ENCODE measurements at places on chromosomes 12 and 14.

- DNase-seq, result no peak
Measured at GRCh38 chr14:105665247-105665950, 139.0 kb downstream of the TMEM121 start.

- no peak for DNase-seq
Measured at GRCh38 chr12:15757553-15758255, 31.5 kb downstream of the EPS8 start.

DNA sequence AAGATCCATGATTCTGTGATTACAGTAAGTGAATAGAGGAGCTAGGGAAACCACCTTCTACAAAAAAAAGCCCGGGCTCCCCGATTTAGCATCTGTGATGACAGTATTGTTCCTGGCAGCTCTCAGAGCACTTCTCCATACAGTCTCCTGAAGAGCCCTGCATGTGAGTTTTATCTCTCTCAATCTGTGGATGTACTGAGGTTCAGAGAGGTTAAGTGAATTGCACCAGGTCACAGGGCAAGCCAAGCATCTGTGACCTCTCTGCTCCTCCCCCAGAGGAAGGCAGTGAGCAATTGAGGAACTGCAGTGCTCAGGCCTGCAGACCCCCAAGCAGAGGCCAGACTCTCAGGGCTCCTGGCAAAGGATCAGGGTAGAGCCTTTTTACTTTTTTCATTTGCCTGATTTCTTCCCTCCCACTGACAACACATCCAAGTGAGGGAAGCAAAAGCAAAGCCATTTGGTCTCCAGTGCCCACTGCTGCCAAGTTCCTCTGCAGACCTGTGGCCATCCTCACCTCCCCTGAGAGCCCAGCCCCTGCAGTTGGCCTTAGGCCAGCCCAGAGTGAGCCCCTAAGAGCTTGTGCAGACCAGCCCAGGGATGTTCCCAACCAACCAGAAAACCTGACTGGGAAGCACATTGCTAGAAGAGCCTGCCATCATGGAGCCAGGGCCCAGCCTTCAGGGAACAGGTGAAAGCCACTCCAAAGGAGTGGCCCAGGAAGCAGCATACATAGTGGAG, 47.6 kb upstream of the PNMA1 start:
- no peak for DNase-seq

DNA sequence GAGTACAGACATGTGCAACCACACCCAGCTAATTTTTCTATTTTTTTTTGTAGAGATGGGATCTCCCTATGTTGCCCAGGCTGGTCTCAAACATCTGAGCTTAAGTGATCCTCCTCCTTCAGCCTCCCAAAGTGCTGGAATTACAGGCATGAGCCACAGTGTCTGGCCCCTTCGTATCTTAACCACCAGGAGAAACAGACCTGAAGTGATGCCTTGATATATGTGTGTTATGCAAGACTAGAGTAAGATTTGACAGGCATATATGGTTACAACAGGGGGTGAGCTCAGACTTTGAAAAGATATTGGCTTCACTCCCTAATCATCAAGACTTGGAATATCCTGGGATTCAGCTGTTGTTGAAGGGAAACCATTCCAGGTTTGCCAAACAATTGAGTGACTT, 10.7 kb upstream of the GALNT6 start:
- no peak for DNase-seq

DNA sequence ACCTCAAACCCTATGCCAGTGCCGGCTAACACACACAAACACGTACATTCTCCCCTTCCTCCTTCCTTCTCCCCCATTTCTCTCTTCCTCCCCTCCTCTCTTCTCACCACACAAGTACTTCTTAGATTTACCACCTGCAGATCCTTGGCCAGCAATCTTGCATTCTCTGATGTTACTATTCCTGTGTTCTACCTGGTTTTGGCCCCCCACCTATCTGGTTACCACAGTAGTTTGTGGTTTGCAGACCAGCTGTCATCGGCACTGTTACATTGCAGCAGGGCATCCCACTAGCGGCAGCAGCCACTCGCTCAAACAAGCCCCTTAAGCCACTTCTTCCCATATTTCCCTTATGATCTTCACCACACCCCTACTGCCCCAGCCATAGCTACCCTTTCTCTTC, 3.9 kb downstream of the ABHD4 start:
- DNase-seq, result no peak

DNA sequence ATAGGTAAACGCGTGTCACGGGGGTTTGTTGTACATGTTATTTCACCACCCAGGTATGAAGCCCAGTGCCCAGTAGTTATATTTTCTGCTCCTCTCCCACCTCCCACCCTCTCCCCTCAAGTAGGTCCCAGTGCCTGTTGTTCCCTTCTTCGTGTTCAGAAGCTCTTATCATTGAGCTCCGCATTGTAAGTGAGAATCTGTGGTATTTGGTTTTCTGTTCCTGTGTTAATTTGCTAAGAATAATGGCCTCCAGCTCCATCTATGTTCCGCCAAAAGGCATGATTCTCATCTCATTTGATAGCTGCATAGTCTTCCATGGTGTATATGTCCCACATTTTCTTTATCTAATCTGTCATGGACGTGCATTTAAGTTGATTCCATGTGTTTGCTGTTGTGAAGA, 6.9 kb upstream of the GPRC5D start:
- DNase-seq, result no peak

GRCh38 chr14:99562856-99563748, 40.9 kb downstream of the CCDC85C start:
- no peak for DNase-seq

GRCh38 chr12:13211191-13211858, 14.8 kb downstream of the EMP1 start:
- DNase-seq, result no peak

GRCh38 chr14:74221741-74222140, 17.5 kb upstream of the VSX2 start:
- DNase-seq, result no peak

DNA sequence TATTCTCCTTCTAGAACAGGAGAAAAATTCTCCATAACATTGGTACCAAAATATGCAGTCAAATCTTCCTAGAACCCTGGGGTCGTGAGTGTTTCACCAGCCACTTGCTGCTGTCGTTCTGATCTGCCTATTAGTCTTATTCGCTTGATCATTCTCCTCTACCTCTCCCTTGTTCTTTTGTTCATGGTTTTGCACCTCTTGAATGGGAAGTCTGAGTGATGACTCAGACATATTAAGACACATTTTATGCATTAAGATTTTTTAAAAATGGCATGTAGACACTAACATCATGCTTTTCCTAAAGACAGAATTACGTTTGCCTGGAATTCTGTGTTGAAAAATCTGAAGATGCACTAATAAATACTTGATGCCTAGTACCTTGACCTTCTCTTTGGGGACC, 159.2 kb upstream of the LRIG3 start:
- no peak for DNase-seq

DNA sequence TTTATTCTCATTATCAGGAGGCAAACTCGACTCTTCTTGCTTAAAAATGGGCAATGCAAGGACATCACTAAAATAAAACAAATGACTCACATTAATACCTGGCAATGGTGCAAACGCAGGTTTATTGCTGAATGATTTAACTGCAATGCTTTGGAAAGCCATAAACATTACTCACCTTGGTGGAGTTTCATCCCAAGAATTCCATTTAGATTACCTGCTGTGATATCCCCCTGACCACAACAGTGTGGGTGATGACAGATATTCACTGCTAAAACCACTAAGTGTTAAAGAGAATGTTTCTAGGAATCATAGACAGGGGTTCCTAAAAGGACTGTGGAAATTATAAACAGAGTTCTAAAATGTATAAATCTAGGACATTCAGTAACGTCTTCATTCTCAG, 35.3 kb upstream of the CSRNP2 start:
- DNase-seq, result no peak

GRCh38 chr12:9932270-9932669, at the start of gene CLEC2A:
Gene CLEC2A (minus strand): TSS chr12:9932370. CDS start chr12:9932329, 41 bp downstream.
- no peak for DNase-seq

- DNase-seq, result no peak
Measured at GRCh38 chr12:93333828-93334227, 43.9 kb upstream of the NUDT4 start.

DNA sequence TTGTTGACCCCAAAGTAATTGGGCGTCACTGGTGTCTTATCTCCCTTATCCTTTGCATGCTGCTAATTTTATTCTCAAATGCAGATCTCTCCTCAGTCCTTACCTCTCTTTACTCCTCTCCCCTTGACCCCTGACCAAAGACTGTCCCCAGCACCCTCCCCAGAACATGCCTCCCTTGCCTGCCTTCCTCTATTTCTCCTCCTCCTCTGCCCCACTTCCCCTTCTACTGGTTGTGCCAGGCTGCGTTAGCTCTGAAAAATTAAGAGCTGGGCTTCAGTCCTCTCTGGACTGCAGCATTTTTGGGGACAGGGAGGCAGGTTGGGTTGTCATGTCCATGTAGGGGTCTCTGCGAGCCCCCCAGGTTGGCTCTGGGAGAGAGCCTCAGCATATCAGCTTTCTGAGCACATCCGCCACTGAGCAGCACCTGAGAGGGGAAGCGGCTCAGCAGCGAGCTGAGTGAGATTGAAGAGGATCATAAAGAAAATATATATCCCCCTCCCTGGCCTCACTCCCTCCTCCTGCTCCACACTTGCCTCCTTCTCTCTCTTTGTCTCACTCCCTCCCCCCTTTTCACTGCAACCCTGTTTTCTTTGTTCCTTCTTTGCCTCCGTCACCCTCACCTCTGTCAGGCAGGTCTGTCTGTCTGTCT, 6.4 kb upstream of the CISTR start:
- no peak for DNase-seq

- DNase-seq, result peak; percentile 46
Measured at GRCh38 chr12:43835656-43836474, at the start of gene TMEM117. Gene TMEM117 (plus strand): TSS chr12:43836081.

DNA sequence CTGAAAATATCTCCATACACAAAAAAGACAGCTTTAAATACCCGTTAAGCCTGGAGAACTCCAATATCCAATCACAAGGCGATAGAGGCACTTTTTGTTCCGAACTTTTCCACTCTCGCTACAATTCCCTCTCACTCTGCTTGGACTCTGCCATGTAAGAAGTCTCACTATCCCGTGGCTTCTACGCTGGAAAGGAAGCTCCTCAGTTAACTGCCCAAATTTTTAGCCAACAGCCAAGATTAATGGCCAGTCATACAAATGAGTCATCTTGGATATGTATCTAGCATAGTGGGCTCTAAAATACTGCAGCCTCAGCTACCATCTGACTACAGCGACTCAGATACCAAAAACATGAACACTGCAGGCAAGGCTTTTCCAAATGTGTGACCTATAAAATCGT, 45.5 kb upstream of the RERGL start:
- no peak for DNase-seq

DNA sequence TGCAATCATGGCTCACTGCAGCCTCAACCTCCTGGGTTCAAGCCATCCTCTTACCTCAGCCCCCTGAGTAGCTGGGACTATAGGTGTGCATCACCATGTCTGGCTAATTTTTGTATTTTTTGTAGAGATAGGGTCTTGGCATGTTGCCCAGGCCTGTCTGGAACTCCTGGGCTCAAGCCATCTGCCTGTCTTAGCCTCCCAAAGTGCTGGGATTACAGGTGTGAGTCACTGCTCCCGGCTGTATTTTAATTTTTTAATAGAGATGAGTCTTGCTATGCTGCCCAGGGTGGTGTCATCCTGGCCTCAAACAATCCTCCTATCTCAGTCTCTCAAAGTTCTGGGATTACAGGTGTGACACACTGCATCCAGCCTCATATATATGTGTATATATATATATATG, 31.7 kb upstream of the GPRC5A start:
- DNase-seq, result no peak

DNA sequence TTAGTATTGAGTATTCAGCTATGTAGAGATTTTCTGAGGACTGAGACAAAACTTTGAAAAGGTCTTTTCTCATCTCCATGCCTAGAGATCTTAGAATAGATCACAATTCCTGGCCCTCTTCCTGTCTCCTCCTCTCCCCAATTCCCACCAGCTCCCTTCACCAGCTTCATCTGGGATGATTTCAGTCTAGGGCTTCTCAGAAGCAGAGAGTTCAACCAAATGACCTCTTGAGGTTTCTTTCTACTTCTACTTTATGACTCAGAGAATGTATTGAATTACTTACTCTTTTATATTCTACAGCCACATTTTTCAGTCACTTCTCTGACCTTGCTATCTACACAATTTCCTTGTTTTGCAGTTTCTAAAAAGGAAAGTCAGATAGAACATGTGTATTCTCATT, 19.4 kb upstream of the SNX6 start:
- DNase-seq, result no peak

DNA sequence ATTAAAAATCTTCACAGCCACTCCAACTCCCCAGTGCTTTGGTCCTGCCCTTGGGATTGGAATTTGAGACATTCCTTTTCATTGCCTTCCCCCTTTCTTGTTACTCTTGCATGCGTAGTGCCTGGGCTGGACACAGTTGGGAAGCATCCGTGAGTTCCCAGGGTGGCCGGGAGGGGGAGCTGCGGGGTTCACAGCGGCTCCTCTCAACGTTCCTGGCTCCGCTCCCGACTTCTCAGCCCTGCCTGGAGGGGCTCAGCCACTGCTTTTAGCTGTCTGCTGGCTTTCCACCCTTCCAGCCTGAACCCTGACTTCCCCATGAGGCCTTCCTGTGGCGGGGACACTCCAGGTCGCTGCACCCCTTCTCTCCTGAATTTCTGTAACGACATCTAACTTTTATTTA, 3.2 kb downstream of the TEX52 start:
- no peak for DNase-seq

- DNase-seq, result no peak
Measured at GRCh38 chr12:130708648-130709047, 7.5 kb downstream of the RIMBP2 start.

DNA sequence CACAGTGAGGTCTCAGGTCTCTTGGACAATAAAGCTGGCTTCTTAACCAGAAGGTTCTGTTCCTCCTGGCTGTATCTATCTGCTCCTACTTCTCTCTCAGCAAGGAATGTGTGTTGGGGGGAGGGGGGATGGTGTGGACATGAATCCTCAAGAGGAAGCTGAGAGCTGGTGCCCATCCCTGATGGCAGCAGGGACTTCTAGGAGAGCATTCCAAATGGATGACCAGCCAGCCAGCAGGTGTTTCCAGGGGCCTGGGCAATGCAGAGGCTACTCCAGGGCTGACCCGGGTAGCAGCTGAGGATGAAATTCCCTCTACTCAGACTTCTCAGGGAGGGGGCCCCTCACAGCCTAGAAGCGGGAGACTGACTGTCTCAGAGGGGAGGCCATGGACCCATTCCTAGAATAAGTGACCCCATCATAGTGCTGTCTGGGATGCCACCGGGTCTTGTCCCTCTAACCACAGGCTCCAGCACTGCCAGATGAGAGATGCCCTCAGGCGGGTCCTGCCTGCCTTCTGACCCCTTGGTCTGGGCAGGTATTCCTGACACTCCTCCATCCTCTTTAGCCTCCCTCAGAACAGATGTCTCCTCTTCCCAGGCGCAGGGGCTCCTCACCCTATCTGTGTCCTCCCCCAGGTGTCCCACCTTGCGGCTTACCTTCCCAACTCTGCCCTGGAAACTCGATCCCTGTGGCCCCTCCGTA, 1.2 kb downstream of the RAB15 start:
- no peak for DNase-seq

GRCh38 chr12:85963326-85963725, 89.2 kb downstream of the NTS start:
- no peak for DNase-seq

- DNase-seq, result no peak
Measured at GRCh38 chr14:77175843-77176242, 5.8 kb upstream of the TMEM63C start.

GRCh38 chr14:57352396-57353170, 37.8 kb upstream of the NAA30 start:
- DNase-seq, result no peak
